ENCODE measurements at places on chromosomes 4 and X. TPM values are rescaled to one million over a fixed set of nuclear protein-coding genes. Genes with fewer than 3 reads are reported as not detected.

The CYBB gene
- not detected for total RNA-seq

The PDE5A gene
- total RNA-seq = 0.13 TPM

The SSX4B gene
- not detected for total RNA-seq

The FAM9B gene
- not detected for total RNA-seq

The HMX1 gene
- not detected for total RNA-seq

The CFP gene
- total RNA-seq = 13.1 TPM

DNA sequence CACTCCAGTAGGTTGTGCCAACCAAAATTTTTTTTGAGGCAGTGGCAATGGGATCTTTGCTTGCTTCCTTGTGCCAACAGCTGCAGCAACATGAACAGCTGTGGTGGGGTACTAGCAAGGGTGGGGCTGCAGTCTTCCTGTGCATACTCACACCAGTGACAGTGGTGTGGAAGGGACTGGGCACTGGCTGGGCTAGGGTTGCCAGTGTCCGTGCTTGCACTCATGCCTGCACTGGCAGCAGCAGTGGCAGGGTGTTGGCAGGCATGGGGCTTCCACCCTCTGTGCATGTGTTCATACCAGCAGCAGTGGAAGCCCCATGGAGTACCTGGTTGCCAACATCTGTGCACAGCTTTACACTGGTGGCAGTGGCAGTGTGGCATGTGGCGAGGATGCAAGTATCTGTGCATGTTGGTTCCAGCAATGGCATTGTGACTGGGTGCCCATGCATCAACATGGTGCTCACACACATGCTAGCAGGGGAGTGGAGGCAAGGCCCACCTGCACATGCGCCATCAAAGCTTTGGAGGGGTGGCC, 1312.6 kb downstream of the PCDH18 start:
- DNase-seq = no peak

- DNase-seq = no peak
Observed at GRCh38 chr4:173415092-173415491, 16.2 kb upstream of the SCRG1 start.

- no peak for DNase-seq
Observed at GRCh38 chr4:154467886-154468285, 23.7 kb downstream of the DCHS2 start.

DNA sequence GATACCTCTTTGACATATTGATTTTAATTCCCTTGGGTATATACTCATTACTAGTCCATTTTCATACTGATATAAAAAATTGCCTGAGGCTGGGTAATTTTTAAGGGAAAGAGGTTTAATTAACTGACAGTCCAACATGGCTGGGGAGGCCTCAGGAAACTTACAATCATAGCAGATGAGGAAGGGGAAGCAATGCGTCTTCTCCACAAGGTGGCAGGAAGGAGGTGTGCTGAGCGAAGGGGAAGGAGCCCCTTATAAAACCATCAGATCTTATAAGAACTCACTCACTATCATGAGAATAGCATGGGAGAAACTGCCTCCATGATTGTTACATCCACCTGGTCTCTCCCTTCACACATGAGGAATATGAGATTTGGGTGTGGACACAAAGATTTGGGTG, 42.4 kb downstream of the MSX1 start:
- DNase-seq = no peak

DNA sequence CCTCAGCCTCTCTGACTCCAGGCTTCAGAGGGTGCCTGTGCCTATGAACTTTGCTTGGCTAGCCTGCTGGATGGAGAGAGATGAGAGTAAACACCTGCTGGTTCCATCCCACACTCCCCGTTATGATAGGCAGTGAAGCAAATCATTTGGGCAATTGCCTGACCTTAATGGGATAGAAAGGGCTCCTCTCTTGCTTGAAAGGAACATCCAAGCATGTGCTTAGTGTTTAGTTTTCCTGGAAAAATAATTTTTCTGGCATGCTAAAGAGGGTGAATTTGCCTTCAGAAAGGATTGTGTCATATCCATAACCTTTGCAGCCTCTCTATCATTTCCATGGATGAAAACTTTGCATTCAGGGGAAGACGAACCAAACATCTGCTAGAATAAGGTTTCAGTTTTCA, 10.8 kb downstream of the PLAC1 start:
- no peak for DNase-seq

GRCh38 chr4:11954093-11954492, 525.4 kb upstream of the HS3ST1 start:
- DNase-seq = no peak

DNA sequence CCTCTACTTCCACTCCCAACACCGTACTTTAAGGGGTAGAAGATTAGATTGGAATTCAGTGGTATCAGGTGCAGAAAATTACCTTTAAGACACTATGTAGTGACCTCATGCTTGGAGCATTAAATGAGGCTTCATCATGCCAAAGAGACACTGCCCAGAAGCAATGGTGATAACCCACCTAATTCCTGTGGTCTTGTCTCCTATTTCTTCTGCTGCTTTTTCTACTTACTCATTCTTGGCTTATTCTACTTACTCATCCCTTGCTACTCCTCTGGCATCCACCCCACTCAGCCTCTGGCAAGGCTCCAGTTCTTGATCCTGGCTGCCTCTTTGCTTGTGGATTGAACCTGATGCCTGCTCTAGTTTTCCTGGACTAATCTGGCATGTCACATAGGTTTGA, 62.3 kb upstream of the ADAMTS3 start:
- DNase-seq = no peak

DNA sequence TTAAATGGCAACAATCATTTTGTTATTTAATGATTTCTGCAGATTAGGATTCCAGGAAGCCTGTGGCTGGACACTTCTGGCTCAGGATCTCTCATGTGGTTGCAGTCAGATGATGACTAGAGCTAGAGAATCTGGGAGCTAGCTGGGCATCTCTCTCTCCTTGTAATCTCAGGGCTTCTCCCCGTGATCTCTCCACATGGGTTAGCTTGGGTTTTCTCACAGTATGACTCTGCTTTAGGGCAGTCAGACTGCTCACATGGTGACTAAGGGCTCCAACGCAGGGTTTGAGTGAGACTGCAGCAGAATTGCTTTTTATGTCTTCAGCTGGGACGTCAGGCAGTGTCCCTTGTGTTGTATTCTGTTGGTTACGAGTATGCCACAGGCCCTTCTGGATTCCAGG, 361.4 kb downstream of the CBLL2 start:
- no peak for DNase-seq

- DNase-seq = no peak
Observed at GRCh38 chrX:15269618-15270521, at the start of gene ASB9. TSS of gene ASB9 (minus strand) at chrX:15270083. CDS start at chrX:15269874, 209 bp downstream.

DNA sequence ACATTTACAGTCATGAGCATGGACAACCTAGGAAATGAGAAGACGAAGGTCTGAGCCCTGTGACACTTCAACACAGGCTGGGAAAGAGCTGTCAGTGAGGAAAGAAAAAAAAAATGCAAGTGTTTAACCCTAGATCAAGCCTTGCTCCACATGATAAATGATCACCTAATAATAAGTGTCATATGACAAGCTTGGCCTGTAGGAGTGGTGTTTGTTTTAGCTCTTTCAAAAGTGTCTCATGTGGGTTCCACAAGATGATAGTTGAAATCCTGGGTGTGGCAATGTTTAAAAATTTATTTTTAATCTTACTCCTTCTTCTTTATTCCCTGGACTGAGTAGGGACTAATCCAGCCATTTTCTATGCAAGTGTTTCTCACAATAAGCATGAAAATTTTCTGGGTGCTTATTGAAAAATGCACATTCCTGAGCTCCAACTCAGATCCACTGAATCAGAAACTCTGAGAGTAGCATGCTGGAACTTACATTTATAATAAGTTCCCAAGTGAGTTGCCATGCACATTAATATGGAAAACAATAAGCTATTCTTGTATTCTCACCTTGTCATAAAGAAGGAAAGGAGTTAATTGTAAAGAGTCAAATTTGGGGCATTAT, 138.3 kb downstream of the AREG start:
- DNase-seq = no peak

GRCh38 chr4:143782521-143782920, 82.0 kb upstream of the FREM3 start:
- no peak for DNase-seq

- DNase-seq = no peak
Observed at GRCh38 chr4:17066236-17066635, 167.8 kb upstream of the LDB2 start.

GRCh38 chr4:2269206-2269531, 7.3 kb upstream of the MXD4 start:
- no peak for DNase-seq

DNA sequence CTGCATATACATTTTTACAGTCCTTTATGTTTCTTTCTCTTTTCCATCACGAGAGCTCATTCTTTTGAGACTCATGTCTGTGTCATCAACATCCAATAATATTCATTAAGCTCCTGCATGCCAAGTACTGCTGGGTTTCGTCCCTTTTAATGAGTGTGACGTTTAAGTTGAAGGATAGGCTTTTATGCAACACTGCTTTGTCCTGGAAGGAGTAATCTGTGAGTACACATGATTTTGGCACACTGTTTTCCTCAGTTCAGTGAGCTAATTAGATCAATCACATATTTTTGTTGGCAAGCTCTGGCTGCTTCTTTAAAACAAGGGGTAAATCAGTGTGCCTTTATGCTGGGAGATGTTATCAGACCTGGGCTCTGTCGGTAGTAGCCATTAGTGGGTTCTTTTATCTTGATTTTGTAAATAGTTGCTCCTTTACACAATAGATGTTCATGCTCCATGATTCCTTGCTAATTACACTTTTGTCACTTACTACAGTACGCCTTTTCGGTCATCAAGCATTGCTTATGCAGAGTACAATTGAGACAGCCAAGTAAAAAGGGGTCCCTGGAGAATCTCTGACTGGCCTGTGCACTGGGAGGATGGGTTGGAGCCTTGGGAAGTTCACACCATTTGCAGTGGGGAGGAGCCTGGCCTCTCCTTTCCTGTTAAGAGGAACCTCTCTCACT, 132.6 kb downstream of the FHIP1A start:
- no peak for DNase-seq

DNA sequence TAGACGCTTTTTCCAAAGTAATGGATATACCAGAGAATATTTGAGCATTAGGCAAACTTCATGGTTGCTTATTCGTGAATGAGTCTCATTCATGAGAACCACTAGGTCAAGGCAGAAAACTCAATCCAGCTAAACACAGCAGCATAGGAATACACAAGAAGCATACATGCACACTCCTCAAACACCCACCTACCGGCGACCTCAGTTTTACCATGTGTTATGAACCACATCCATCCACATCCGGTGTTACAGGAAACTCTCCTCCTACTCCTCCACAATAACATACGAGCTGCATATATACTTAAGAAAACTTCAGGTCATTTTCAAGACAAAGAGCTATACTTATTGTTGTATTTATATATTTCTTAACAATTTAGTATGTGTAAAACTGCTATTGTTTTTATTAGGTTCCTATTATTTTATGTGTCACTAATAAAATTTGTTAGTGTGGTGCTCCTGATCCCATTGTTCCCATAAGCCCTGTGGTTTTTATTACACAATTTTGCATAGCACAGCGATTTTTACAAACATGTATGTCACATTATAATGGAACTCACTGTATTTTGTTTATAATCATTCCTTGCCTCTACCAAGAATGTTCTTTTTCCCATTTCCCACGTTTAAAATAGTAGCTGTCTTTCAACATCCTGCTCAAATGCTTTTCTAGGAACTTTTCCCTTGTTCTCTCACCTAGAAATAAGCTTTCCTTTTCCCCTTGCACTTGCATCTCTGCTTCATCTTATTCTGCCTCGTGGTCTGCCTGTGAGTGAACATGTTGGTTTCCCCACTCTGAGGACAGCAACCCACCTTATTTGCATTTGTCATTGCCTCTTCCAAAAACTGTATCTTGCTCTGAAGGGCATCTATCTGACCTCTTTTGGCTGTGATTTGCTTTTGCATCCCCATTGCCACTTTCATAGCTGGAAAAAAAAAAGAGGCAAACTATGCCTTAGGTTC, 48.3 kb downstream of the STBD1 start:
- DNase-seq = peak; percentile 57

- DNase-seq = no peak
Observed at GRCh38 chrX:35166023-35166422, 223.4 kb downstream of the FAM47B start.

DNA sequence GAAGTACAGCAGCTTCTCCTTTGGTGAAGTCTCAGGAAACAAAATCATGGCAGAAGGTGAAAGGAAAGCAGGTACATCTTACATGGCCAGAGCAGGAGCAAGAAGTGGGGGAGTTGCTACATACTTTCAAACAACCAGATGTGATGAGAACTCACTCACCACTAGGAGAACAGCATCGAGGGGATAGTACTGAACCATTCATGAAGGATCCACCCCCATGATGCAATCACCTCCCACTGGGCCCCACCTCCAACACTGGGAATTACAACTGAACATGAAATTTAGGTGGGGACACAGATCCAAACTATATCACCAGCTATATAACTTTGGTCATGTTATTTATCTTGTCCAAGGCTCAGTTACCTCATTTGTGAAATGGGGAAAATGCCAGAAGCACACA, 159.4 kb downstream of the OPHN1 start:
- no peak for DNase-seq

GRCh38 chrX:103215425-103215991, 600 bp downstream of the BEX4 start:
- DNase-seq = peak; percentile 36

All from activated CD8-positive, alpha-beta T cell treated with anti-CD3 and anti-CD28 coated beads, Interleukin-2, amount 10 ng/mL, durations not matched to agents 7 days and 5 days (primary cell).